Kidney (tissue), 22 donors: ENCODE measurements at places on chromosomes 6 and 20.

DNA sequence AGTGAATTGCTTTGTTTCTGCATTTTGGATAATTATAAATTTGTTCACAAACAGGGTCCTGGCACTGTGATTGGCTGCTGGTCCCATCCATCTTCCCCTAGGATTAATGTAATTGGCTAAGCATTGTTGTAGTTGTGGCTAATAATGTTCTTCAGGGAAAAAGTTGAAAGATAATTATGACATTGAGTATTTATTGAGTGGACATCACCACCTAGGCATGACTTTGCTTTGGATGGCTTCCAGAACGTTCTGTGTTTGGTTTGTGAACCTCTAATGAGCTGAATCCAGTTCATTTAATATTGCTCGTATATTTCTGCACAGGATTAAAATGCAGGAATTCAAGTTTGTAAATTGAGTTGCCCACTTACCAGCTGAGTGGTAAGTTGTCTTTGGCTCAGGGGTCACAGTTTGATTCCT is 55.1 kb downstream of the ARID1B start:
- DNase-seq = no peak

- no peak for DNase-seq
Observed at GRCh38 chr6:154917941-154918340, 77.2 kb upstream of the TIAM2 start.

DNA sequence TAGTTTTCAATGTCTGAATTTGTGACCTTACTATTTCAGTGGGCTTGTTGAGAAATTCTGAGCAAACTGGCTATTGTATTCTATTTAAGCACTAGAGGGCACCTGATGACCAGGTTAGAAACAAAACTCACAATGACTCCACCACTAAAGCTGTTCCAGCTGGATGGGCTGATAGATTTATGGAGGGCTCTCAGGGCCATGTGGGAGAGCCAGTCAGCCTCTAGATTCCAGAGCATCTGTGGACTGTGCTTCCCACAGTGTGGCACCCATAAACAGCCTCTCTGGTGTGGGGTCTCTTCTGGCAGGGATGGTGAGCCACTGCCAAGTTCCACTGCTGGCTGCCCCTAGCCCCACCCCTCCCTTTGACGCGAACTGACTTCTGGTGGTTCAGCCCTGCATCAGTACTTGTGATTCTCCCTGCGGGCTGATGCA is 29.2 kb downstream of the C6orf58 start:
- DNase-seq = peak; percentile 90

GRCh38 chr6:105075210-105075609 is 104.6 kb downstream of the POPDC3 start:
- DNase-seq = no peak

DNA sequence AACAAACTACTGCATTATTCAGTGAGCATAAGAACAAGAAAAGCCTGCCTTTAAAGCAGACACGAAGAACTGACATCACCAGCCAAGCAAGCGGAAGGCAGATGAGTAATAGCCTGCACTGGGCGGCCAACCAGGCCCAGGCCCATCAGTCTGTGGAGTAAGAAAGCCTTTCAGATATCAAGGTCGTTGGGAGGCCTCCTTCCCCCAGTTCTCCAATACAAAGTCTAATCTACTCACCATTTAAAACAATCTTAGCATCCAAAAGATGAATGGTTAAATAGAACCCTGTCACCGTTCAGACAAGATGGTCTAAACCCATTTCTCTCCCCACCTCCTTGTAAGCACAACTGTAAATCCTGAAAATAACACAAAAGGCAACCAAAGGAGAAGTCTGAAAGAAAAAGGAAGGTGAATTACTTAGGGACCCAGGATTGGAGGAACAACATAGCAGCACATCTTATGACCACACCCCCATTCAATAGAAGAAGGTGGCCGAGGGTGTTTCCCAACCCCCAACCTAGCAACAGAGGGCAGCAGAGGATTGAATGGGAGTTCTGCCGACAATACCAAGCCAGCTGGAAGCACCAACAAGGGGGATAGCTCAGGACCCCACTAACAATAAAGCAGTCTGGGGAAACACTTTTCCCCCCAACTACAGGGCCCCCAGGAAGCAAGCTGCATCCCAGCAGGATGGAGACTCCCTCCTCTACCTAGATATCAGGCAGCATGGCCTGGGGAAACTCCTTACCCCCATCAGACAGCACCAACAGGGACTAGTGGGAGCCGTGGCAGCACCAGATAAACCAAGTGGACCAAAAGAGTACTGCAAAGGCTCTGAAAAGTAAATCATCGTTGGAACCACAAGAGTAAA is 67.9 kb downstream of the ZHX3 start:
- DNase-seq = peak; percentile 92

GRCh38 chr20:24608926-24609667 is 139.7 kb downstream of the SYNDIG1 start:
- no peak for DNase-seq

DNA sequence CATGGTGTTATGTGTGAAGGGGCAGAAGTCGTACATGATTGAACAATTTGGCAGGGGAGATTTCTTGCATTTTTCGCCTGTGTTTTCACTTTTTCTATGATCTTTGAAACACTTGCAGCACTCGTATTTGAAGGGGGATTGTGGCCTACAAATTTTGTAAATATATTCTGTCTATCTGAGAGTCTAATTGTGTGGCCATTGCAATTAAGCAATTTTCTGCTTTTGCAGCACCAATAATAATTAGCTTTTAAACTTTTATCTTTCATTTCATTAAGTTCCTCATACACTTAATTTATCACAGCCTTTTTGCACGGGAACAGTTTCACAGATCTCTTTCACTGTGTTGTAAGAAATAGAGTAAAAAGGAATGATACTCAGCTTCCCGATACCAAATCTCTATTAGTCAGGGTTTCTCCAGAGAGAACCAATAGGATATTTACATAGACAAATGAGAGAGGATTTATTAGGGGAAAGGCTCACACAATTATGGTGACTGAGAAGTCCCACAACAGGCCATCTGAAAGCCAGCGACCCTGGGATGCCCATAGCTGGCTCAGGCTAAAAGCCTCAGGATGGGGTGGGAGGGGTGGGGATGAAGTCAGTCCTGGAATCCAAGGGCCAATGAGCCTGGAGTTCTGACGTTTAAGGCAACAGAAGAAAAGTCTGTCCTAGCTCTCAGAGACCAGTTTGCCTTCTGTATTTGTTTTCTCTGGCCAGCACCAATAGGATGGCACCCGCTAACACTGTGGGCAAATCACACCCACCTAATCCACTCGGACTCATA is 58.3 kb downstream of the KIF6 start:
- DNase-seq = no peak

DNA sequence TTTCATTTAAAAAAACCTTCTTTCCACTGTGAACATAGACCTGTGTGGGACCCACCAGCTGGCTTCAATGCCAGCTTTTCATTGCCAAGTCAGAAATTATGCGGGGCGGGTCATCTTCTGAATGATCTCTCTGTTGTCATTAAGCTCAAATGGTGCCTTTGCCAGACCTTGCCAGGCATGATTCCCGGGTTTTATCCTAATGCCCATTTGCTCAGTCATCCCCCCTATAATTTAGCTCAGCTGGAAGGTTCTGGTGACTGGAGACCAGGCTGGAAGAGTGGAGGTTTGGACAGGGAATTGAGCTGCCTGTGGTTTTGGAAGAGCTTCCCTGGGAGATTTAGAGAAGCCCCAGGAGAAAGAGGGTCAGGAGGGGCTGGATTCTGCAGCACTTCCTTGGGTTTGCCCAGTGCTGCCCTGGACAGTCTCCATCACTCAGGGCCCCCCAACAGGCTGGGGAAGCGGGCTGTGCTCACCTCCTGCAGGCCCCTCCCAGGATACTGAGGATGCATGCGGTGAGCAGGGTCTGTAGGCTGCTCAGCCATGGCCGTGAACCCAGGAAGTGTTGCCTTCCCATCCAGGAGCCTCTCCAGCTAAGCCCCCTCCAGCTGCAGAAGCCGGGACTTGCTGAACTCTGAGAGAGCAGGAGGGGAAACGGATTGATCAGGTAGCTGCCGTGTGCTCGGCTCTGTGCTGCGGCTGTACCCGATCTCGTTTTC is 273.0 kb downstream of the CDH4 start:
- no peak for DNase-seq

DNA sequence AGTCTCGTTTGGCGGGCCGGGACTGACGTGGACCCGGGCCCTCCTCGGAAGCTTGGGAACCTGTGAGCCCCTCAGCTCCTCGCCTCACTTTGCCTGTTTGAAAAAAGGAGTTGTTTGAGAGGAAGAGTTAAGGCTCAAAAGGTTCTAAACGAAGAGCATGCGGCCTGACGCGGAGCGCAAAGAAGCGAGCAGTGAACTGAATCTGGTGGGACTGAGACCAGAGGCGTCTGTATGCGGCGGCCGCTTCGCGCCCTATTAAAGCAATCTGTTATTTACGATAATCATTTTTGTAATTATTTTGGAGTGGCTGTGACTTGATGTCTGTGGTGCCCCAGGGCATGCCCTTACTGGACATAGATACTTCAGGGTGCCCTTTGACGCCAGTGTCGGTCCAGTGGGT is 3.3 kb upstream of the TFAP2C start:
- peak; percentile 4 for DNase-seq

GRCh38 chr6:167122827-167123657 is at the start of gene CCR6:
CCR6 (plus strand) TSS chr6:167123096; CDS start chr6:167136135, 13,039 bp downstream.
- no peak for DNase-seq

GRCh38 chr20:10985536-10985935 is 311.7 kb upstream of the JAG1 start:
- DNase-seq = no peak

DNA sequence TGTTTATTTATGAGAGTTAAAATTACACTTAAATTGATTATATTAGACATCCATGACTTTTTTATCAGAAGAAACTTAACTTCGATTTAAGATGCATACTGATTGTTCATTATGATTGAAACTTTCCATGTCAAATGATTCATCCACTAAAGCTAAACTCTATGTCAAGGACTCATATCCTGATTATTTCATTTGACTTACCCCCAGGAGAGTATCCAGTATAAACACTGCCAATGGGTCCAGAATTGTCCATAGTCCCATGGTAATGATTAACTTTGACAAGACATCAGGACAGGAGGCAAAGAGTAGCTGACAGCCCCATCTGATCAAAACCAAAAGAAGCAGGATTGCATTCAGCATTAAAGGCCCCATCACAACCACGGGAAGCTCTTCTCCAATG is 709.9 kb downstream of the TFAP2A start:
- peak; percentile 13 for DNase-seq

DNA sequence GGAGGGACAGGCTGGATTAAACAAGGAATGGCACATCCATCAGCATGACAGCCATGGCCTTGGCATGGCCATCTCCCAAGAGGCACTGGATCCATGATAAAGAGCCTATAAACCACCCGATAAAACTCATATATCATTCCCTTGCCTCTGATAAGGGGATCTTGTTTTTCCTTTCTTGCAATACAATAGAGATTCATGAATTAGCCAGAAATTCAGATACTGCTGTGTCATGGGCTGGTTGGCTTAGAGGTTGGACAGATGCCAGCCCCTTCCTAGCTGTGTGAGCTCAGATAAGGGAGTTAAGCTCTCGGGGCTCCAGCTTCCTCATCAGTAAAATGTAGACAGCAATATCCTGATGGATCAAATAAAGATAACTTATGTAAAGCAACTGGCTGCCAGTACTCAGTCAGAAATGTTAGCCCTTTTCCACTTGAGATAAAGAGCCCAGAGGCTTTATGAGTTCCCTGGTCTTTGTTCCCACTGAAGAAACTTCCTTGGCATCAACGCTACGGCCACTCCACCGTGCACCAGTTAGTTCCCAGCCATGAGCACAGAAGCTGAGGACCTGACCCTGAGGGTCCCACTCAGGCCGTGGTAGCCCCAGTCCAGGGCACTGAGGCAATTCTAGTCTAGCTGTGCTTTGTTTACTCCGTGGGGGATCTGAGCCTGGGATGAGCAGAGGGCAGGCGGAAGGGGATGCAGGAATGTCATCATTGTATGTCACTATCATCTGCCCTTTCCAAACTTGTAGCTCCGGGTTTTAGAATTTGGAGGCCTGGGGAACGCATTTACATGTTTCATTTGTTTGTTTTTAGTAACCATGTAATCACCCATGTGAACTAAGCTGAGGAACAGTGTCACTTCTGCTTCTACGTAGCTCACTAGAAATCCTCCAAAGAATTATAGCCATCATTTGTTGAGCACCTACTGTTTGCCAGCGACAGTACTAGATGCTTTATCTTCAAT is 67.2 kb upstream of the TBC1D7 start:
- DNase-seq = no peak

DNA sequence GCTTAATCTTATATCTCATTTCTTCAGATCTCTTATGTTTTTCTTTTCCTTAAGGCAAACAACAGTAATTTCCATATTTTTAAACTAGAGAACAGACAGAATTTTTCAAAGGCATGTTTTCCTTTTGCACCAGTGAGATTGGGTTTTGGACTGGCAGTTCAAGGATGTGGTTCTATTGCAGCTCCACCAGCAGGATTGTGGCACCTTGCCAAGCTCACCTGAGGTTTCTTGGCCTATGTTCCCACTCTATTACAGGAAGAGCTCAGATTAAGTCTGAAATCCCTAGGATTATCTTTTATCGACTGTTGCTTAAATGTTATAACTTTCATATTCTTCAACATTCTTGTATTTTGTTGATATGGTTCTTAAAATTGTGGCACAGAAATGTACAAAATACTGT is 218.9 kb downstream of the PLCB4 start:
- no peak for DNase-seq

GRCh38 chr6:7974938-7975763 is 64.6 kb upstream of the TXNDC5 start:
- no peak for DNase-seq

GRCh38 chr20:39302312-39302711 is 340.2 kb downstream of the DHX35 start:
- no peak for DNase-seq

GRCh38 chr6:127514773-127515227 is 4.3 kb downstream of the MTCL3 start:
- peak; percentile 62 for DNase-seq

DNA sequence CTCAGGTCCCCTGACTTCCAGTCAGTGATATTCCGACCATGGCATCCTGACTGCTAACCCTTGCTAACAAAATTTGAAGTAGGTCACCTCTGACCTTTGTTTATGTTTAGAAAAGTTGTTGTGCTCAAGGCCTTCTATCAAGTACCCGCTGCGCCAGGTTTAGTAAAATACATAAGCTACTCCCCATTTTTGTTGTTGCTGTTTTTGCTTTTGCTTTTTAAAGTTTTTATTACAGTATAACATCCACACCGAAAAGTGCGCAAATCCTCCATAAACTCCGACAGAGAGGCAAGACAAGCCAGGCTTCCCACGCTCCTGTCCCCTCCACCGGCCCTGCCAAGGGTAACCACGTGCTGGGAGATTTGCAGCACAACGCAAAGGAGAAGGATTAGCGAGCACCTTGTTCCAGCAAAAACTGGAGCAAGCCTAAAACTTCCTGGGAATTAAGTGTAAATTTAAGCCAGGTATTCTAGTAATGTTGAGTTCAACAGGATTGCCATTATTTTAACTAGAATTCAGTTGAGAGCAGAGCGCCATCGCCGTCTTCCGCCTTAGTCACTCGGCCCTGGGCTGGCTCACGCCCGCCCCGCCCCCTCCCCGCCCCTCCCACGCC is 17.8 kb upstream of the HMGN4 start:
- peak; percentile 89 for DNase-seq

- no peak for DNase-seq
Observed at GRCh38 chr6:35626401-35626800, 62.3 kb downstream of the FKBP5 start.

GRCh38 chr20:61614706-61615100 is 362.6 kb downstream of the CDH4 start:
- no peak for DNase-seq

- DNase-seq = peak; percentile 85
Observed at GRCh38 chr6:170152989-170153388, 137.9 kb downstream of the DLL1 start.

GRCh38 chr6:75882734-75883133 is 133.7 kb downstream of the MYO6 start:
- no peak for DNase-seq
